ENCODE measurements at places on chromosomes 6 and 20.
A peak's percentile ranks its signal among the peaks of the same experiment; 100 is the strongest.

- no peak for DNase-seq
These were observed 217.6 kb upstream of the DTNBP1 start for GRCh38 chr6:15880262-15880973.

- peak; percentile 57 for DNase-seq
These were observed 2.5 kb downstream of the RSPO3 start for GRCh38 chr6:127120787-127121636.

DNA sequence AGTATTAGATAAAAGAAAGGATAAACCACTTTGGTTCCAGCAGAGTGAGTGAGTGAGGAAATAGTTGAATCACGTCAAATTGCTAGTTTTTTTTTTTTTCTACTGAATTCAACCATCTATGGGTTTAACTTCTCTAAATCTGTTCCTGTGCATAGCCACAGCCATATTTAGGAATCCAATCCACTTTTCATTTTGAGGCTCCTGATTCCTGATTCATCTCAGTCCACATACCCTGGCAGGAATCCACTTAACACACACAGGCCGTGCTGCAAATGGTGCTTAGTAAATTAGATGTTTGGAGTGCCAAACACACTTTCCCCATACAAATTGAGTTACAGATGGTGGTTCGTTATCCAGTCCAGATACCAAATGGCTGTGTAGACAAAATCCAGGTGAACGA lies 220.3 kb downstream of the ALDH8A1 start:
- no peak for DNase-seq

DNA sequence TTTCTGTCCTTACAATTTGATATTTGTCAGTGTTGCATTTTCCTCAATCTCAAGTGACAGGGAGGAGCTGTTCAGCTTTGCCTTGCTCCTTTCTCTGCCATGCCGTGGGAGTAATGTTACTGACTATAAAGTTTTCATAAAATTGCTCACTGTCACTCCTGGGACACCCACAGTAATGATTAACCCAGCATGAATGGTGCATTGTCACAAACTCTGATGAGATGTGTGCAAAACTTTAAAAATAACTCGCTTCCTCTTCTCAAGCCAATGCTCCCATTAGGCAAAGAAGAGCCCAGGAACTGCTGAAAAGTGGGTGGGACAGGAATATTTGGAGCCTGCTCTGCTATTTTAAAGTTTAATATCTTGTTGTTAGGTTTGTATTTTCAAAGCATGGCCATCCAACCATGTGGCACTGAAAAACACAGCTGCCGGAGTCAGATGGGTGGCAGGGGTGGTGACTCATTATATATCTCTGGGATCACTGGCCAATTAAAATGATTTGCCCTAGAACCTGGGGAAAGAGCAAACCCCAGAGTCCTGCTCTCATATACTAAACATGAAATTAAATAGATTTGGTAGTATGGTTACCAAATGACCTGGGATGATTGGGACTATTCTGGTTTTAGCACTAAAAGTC lies 260.1 kb downstream of the BTBD3 start:
- no peak for DNase-seq

DNA sequence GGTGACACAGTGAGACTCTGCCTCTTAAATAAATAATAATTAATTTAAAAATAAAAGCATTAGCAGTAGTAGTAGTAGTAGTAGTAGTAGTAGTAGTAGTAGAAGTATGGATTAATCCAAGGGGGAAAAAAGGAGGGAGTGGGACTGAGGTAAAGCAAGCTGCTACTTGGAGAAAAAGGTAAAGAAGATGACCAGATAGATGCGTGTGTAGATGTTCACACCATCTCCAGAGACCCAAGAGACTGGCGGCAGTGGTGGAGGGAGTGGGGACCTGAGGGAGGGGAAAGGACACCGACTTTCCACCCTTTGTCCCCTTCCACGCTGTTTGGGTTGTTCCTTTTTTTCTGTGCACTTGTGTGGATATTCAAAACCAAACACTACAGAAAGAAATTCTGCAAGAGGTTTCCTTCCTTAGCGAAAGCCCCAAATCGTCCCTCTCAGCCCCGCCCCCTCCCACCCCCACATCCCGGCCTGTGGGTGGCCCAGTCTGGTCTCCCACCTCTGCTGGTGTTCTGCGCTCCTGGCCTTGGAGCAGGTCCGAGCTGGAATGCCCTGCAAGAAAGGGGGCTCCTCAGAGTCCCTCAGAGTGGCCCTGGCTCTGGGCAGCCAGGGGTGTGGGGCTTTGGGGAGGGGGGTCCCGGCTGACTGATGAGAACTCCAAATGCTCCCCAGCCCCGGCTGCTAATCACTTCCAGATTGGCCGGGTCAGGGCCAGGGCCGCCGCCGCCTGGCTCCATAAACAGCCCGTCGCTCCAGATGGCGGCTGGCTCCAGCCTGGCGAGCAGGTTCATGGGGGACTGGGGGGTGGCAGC lies 60.2 kb downstream of the UBE2V1 start:
- no peak for DNase-seq

- no peak for DNase-seq
These were observed 10.5 kb downstream of the MTG2 start for GRCh38 chr20:62193079-62194025.

DNA sequence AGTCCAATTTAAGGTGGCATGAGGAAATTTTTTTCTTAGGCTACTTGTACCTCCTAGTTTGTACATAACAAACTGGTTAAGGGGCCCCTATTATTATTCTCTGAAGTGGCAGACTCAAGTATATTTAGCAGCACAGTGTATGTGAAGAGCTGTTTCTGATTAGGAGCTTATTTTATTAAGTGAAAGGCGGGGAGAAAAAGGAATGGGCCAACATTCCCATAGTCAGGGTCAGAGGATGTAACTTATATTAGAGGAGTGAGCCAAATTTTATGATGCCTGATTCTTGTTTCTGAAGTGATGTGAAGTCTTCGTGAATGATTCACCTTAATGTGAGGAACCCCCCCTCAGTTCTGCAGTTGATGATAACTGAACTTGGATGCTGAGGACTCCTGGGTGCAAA lies 2.8 kb downstream of the HECA start:
- no peak for DNase-seq

DNA sequence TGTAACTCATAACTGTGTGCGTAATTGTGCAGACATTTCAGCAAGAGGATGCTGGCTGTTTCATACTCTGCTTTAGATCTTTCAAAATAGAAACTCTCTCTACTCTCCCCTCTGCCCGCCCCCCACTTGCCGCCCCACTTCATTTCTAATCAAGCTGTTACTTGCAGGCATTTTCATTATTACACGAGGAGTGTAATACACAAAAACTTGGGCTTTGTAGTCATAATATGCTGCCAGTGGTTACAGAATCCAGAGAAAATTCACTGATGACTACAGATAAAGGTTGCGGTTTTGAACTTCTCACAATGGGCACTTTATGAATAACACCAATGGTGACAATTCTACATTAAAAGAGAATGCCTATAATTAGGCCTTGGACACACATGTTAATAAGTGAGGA lies 194.0 kb upstream of the POU3F2 start:
- DNase-seq = no peak

DNA sequence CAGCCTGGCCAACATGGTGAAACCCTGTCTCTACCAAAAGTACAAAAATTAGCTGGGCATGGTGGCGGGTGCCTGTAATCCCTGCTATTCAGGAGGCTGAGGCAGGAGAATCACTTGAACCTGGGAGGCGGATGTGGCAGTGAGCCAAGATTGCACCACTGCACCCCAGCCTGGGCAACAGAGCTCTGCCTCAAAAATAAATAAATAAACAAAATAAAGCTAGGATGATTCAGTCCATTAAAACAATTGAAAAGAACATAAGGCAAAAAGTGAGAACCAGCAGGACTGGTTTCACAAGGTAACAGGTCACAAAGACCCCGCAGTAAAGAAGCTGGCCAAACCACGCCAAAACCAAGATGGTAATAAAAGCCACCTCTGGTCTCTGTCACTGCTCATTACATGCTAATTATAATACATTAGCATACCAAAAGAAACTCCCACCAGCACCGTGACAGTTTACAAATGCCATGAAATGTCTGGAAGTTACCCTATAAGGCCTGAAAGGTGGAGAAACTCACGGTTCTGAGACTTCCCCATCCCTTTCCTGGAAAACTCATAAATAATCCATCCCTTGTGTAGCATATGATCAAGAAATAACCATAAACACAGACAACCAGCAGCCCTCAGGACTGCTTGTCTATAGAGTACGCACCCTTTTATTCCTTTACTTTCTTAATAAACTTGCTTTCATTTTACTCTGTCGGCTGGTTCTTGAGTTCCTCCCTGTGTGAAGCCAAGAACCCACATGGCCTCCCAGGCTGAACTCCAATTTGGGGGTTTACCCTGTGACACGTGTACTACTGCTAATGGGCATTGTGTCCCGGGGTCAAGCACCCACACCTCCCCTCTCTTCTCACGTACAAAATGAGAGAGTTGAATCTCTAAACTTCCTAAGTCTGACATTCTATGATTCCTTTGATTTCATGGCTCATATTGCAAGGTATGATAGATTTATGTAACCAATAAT lies 10.2 kb downstream of the LAMA4 start:
- no peak for DNase-seq

GRCh38 chr6:13452346-13453117 lies 34.9 kb downstream of the GFOD1 start:
- DNase-seq = no peak

DNA sequence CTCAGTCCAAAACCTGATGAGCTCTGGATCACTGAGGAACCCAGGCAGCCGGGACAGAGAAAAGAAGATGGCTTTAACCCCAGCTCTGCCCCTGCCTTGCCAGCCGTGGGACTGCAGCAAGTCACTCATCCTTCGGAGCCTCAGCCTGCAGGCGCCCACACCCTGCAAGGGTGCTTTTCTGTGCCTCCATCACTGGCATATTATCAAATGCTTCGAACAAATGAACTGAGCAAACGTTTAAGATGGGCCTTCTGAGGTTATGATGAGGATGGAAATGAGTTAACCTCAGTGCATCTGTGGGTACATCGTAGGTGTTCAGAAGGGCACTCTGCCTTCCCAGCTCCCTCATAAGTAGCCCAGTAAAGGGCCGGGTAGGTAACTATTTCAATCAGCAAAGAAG lies 79.0 kb downstream of the NFATC2 start:
- DNase-seq = no peak

DNA sequence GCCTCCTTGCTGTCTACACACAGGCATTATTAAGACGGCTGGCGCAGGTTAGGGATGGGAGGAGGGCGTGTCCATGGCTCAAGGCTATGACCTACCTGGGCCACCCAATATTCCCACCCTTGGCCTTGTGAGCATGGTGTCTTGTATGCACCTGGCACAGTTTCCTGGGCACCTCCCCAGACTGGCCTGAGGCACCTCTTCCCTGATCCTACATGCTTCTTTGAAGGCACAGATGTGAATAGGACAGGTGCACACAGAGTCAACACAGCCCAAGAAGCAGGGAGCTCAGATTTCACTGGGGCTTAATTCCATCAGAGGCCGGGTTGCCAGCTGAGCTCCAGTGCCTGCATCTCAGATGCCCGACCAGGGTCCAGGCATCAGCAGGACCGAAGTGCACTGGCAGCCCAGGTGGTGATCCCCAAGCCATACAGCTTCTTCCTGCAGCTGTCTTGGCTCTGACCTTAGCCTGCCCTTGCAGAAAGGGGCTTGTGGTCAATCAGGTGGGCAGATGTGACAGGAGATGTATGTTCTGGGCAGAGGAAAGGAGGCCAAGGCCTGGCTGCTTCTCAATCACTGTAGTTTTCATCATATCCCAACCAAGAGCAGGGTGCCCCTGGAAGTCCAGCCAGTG lies 287.7 kb downstream of the CLIC5 start:
- no peak for DNase-seq

- DNase-seq = no peak
These were observed 12.1 kb downstream of the APMAP start for GRCh38 chr20:24980291-24981053.

GRCh38 chr20:63313349-63314014 lies 20.5 kb downstream of the COL20A1 start:
- DNase-seq = no peak

DNA sequence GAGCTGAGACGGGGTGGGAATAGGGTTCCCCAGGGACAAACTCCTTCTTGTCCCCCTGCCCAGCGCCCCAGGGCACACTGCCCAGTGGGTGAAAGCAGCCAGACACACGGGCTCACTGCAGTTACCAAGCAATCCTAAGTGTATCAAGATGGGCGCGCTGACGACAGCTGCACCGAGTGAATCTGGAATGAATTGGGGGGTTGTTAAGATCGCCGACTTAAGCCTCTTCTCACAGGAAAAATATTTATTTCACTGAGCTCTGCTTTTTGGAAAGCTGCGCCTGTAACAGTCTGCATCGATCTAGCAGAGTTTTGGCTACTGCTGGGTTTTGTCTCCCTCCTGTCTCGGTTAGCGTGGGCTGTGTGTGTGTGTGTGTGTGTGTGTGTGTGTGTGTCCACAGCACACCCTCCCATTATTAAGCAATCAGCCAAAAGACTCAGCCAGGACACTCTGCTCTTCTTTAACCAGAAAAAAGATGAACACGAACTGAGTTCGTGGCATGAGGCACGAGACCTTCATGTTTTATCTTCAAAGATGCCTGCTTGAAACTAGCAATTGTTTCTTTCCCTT lies 35.9 kb downstream of the RIPOR3 start:
- peak; percentile 90 for DNase-seq

- DNase-seq = no peak
These were observed 24.9 kb upstream of the NOL4L start for GRCh38 chr20:32609993-32610392.

GRCh38 chr6:118896339-118897136 lies 2.6 kb downstream of the ASF1A start:
- no peak for DNase-seq

- peak; percentile 98 for DNase-seq
These were observed 534.3 kb downstream of the COL12A1 start for GRCh38 chr6:74671558-74672025.

DNA sequence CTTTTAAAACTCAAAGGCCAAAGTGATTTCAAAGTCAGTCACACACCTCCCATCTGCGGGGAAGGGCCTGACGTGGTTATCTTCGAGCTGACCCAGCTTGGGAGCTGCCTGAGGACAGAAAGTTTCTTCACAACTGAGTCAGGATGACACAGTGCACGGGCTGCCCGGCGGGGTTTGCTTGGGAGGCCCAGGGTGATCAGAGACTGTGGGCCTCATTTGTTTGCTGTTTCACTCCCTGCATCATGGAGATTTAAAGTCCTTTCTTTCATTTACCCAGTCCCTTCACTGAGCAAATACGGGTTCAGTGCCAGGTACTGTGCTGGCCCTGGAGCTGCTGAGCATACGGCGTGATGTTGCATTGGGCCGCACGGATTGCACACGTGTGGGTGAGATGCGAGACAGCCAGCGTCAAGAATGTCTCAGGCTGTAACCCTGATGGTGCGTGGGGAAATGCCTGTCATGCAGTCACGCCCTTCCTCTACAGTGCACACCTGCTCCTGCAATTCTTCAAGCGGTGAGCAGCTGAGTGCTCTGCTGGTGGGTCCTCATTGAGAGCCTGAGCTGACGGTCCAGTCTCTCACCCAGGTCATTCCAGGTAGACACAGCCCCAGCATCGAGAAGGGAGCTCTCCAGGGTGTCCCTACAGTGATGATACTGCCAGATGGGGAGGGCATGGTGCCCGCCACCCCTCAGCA lies 82.7 kb upstream of the PMEPA1 start:
- DNase-seq = no peak

- DNase-seq = no peak
These were observed 69.6 kb downstream of the SSR1 start for GRCh38 chr6:7243179-7243981.

All from AG09319 (cell line).